C1 segment of cervical spinal cord (tissue), 14 donors: ENCODE measurements at places on chromosomes 1 and 21.

- no peak for DNase-seq
These were observed 461.8 kb upstream of the CXADR start for GRCh38 chr21:17051054-17051453.

DNA sequence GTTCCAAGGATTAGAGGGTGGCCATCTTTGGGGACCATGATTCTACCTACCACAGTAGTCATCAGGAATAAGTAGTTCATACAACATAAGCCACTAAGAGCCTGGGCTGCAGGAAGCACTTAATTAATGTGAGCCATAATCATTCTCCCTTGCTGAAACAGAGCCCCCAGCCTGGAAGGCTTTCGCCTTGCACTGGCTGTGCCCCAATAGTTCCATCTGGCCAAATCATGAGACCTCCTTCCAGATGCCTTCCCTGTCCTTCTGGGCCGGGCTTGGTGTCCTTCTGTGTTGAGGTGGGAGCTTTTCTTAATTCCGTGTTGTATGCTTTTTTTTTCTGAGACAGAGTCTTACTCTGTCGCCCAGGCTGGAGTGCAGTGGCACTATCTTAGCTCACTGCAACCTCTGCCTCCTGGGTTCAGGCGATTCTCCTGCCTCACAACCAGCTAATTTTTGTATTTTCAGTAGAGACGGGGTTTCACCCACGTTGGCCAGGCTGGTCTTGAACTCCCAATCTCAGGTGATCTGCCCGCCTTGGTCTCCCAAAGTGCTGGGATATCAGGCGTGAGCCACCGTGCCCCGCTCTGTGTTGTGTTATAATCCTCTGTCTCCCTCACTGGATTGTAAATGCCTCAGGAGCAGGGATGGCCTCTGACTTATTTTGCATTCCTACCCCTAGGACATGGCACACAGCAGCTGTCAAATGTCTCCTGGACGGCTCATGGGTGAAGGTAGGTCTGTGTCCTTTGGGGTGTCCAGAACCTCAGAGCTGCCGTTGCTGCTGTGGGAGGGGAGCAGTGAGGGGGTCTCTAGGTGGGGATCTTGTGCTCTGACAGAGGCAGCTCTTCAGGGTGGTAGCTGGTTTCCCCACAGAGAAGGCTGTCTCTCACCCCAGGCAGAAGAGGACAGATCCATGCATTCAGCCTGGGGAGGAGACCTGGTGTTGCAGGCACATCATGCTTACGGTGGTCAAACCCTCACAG is 10.1 kb downstream of the GNG4 start:
- DNase-seq, result no peak

DNA sequence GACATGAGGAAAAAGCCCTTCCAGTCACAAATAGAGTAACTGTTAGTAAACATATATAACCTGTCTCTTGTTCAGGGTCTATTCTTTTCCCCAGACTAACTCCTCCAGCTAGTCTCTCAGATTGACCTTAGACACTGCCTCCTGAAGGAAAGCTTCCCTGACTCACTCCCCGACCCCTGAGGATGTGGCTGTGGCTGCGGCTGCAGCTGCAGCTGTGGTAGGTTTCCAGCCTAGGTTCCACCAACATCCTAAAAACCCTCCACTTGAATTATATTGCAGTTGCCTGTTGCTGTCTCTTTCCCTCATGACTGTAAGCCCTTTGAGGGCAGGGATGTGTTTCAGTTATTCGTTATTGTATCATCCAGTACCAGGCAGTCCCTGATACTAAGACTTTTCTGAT is 132.9 kb upstream of the C1orf21 start:
- DNase-seq, result no peak

DNA sequence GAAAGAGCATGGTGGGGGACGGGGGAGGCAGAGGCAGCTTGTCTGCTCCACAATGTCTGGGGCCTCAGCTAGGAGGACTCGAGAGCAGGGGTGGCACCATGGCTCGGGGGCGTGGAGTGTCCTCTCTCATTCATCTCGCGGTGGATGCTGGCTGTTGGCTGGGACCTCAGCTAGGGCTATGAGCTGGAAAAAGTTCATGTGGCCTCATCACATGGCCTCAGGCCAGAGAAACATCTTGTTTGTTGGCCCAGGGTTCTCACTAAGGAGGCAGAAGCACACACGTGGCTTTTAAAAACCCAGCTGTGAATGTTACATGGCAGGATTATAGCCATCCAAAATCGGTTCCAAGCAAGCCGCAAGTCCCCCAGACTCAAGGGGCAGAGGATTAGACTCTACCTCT is 6.2 kb upstream of the CENPS start:
- DNase-seq, result no peak

DNA sequence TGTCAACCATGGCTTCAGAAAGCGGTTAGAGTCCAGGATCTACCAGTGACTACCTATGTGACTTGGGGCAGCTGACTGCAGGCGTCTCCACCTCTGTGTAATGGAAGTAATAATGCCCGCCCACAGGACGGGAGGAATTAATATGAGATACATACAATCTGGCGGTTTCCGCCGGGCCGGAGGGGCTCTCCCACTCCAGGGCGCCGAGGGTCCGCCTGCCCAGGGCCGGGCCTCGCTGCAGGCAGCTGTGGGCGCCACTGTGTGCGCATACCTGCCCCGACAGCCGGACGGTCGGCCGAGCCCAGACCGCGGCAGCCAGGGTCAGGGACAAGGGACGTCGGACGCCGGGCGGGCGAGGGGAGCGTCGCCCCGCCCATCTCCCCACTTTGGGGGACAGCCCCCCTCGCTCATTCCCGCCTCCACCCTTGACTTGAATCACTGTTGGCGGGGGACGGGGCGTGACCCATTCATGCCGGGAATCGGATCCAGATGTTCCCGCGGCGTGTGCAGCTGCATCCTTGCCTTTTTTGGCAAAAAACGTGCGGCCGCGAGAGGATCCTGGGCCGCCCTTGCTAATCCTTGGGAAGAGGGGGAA is 6.0 kb upstream of the SF3A3 start:
- DNase-seq, result no peak

GRCh38 chr1:228225740-228226139 is 17.9 kb downstream of the OBSCN start:
- no peak for DNase-seq

GRCh38 chr1:178953538-178954324 is 72.0 kb upstream of the FAM20B start:
- no peak for DNase-seq

DNA sequence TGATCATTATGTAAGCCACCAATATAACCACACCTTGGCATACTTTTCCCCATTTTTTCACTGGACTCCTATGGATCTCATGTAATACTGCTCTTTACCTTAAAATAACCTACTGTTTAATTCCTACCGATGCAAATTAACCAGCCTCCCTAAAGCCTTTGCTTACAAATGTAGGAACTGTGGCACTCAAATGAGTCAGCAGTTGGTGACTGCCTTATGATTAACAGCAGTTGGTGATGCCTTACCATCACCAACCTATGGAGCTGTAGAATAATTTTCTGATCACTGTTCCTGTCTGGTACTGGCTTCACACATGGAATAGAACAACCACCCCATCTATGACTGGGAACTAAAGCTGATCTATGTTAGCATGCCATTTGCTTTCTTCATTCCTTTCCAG is 7.8 kb upstream of the NUDT17 start:
- no peak for DNase-seq

GRCh38 chr1:8394456-8395321 is 76.8 kb downstream of the SLC45A1 start:
- no peak for DNase-seq

DNA sequence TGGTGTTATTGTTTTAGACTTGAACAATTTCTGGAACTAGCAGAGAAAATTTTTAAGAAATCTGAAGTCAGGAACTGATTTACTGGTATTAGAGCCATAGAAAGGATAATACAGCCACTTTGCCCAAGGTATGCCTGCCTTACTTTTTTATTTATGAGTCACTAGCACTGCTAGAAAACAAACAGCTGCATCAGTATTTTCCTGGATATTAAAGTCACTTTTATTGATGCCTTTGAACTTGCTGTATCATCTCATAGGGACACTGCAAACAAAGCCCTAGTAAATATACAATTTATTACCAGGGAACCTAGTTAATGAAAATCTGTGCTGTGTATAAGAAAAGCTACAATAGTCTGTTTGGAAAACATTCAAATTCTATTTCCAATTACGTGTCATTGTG is 490.8 kb upstream of the TMPRSS15 start:
- DNase-seq, result no peak

GRCh38 chr1:44012404-44012803 is 18.9 kb downstream of the SLC6A9 start:
- DNase-seq, result no peak

- DNase-seq, result no peak
These were observed 970 bp downstream of the TNFRSF1B start for GRCh38 chr1:12167493-12168429.

- DNase-seq, result no peak
These were observed 24.1 kb upstream of the ARHGEF16 start for GRCh38 chr1:3430406-3430805.

- DNase-seq, result no peak
These were observed 84.0 kb downstream of the RAVER2 start for GRCh38 chr1:64828829-64829228.

- no peak for DNase-seq
These were observed 5.1 kb upstream of the ARHGAP30 start for GRCh38 chr1:161074676-161075368.

- no peak for DNase-seq
These were observed 39.7 kb upstream of the KCNQ4 start for GRCh38 chr1:40743860-40744259.

- DNase-seq, result no peak
These were observed 5.0 kb downstream of the RAP1GAP start for GRCh38 chr1:21663951-21664805.

GRCh38 chr1:115133440-115133839 is 44.1 kb upstream of the TSPAN2 start:
- no peak for DNase-seq

DNA sequence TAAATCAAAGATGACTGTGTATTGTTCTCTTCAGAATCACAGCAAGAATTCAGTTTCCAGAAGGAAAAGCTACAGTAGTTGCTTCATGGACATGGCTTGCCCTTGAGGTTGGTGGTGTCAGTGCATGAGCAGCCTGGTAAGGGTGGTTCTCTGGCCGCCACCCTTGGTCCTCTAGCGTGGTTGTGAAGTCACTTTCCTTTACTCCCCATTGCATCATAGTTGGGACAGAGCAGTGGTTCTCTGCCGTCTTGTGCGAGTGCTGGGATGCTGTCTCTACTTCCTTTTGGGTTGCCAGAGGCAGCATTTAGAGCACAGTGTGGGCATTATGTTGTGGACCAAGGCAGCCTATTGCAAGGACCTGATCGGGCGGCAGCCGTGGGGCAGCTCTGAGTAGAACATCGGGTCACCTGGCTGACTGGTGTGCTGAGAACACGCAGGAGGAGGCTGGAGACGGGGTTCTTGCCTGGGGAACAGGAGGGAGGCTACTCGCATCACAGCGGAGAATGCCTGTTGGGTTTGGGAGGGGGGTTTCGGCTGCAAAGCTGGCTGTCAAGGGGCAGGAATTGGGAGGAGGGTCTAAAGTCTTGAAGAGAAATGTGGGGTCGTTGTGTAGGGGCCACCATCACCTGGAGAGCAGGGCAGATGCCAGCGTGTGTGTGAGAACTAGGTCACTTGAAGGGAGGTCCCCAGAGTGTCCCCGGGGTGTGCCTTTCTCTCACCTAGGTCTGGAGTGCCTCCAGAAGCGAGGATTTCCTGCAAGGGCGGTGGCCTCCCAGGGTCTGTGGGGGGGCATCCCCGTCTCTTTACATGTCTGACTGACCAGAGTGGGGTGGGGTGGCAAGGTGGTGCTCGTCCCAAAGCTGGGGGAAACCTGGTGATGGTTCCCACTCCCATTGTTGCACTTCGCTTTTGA is 6.3 kb downstream of the ARF1 start:
- DNase-seq, result no peak
